ENCODE measurements at places on chromosomes 3 and 15.

DNA sequence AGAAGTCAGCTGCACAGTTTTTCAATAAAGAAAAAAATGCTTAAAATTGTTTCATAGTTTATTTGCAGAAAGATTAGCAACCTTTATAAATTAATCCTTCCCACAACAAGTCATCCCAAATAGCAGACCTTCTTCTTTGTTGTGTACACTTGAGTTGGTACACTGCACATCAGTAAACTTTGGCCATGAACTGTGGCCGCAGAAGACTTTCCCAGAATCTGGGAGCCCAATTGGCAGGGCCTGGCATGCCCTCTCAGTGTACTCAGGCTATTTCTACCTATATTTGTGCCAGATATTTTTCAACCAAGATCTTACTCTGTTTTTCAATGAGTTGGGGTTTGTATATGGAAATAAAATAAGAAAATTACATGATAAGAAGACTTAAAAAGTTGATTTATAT lies 133.1 kb downstream of the DIPK2A start:
- DNase-seq = no peak

DNA sequence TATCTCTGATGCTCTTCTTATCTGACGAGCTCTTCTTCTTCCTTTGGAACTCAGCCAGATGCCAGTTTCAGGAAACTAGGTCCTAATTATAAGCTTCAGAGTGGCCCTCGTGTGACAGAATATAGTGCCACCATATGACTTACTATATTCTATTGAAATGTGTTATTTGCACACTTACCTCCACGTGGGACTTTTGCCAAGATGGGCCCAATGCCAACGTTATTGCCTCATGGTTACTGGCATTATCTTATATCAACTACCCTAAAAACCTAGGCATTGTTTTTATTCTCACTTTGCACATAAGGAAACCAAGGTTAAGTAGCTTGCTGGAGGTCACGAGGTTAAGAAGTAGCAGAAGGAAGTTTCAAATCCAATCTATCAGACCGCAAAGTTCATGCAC lies 71.3 kb upstream of the SLCO3A1 start:
- DNase-seq = no peak

DNA sequence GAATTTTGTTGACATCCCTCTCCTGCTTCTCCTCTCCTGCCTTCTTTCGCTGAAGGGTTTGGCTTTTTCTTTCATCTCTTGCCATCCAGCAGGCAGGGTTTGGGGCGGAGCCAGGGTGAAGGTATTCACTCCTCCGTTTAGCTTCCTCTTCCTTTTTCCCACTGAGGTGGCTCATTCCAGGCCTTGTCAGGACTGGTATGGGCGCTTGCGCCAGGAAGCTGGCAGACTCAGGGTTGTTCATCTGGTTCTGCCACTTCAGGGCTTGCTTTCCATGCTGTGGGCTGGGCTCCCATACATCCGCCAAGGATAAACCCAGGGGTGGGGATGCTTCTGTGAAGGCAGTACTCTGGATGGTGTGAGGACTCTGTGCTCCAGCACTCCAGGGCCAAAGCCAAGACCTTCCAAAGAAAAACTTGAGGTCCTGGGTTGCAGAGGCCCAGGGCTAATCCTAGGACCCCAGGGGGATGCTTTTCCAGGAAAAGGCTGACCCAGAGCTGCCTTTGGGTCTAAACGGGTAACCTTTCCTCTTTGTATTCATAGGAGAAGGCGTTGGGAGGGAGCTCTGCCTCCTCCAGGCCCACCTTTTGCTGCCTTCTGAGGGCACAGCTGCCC lies 7.7 kb upstream of the AMOTL2 start:
- DNase-seq = no peak

DNA sequence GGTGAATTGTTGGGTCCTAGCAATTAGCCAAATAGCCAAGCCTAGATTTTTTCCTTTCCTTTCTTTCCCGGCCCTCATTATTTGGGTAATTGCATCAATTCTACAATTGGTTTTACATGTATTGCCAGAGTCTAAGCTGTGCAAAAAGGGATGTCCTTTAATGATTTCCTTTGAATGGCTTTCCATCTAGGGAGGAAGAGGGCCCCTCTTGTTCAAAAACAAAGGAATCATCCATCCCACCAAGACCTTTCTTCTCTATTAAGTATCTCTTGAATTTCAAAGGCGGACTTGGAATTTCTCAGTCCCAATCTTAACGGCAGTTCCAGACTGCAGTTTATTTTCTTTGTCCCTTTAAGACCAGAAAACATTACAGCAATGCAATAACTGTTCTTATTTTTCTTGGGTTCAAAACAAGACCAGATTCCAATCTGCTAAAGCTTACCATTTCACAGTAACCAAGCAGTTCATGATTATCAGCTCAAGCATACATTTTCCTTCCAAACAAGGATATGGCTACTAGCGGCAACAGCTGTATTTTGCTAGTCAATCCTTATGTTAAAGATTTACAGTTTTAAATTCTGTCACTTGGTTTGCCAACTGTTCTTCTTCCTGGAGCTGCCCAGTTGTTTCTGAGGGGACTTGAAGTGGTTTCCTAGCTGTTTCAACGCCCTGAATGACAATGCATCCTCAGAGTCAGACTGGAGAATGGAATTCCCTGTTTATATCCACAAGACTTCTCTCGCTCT lies 91.4 kb upstream of the LRIG1 start:
- no peak for DNase-seq

DNA sequence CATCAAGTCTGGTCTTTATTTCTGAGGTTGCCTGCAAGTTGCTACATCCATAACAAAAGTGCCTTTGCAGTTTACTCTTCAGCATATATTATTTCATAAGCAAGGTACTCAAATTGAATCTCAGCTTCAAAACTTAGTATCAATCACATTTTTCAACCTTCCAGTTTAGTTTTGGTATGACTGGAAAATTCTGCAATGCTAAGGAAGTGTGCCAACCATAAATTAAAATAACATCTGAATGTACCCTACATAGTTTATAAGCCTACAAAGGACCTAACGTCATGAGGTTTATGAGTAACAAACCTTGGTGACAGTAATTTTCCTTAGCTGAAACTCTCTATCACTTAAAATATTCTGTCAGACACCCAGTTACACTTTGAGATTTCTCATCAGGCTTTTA lies 62.8 kb downstream of the THBS1 start:
- DNase-seq = no peak

GRCh38 chr3:24471486-24471885 lies 23.2 kb downstream of the THRB start:
- no peak for DNase-seq

GRCh38 chr3:138062626-138063025 lies 52.7 kb downstream of the CLDN18 start:
- DNase-seq = no peak

- no peak for DNase-seq
These were observed 377.0 kb downstream of the FOXP1 start for GRCh38 chr3:71206305-71207165.

DNA sequence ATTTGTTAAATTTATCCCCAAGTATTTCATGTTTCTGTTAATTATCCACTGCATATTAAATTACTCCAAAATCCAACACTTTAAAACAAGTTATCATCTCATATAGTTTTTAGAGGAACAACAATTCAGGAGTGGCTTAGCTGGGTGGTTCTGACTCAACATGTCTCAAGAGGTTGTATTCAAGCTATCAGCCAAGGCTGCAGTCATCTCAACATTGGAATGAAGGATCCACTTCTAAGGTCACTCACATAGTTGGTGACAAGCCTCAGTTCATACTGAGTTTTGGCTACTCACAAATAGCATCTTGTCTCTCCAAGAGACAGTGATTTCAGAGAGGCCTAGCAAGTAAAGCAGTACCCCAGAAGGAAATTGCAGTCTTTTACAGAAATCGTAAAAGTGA lies 134.7 kb downstream of the NR2E3 start:
- no peak for DNase-seq

DNA sequence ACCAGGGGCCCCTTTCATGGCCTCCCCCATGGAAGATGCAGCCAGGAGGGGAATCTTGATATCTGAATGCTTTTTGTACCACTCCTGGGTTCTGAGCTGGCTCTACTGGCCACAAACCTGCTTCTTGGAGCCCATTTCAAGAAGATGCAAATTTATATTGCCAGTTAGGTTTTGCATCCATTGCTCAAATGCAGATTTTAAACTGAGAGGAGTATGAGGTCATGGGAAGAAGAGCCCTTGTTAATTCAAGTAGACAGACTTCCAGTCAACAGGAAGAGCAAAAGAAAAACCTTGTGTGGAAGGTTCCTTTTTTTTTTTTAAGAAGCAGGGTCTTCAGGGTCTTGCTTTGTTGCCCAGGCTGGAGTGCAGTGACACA lies 133.5 kb downstream of the PDZRN3 start:
- no peak for DNase-seq

GRCh38 chr15:48581219-48581618 lies 64.3 kb downstream of the FBN1 start:
- peak; percentile 19 for DNase-seq

- DNase-seq = no peak
These were observed 1102.2 kb downstream of the TUSC7 start for GRCh38 chr3:117811786-117812185.

DNA sequence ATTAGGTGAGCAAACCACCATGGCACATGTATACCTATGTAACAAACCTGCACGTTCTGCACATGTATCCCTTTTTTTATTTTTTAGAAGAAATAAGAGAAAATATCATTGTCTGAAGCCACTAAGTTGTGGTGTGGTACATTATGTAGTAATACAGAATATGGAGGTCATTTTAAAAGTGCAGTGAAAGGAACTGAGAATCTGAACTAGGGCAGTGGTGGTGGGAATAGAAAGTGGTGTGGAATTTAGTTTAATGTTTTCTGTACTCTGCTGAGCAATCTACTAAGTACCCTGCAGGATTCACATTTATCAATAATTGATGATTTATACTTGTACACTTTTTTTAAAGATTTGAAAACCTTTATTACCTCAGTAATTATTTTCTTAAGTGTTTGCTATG lies 283.5 kb downstream of the CHL1 start:
- DNase-seq = no peak

DNA sequence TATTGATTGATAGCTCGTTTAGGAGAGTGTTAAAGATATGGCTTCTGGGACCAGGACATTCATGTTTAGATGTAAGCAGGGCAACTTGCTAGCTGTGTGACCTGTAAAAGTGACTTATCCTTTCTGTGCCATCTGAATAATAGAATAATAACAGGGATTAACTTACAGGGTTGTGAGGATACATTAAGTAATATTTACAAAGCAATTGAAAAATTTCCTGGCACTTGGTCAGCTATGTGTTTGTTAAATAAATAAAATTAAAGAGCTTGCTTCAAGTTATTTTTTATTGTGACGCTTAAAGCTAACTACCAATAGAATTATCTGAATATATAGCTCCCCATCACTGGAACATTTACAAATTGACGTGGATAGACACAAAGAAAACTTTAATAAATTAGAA lies 287.9 kb upstream of the CDIN1 start:
- DNase-seq = no peak

GRCh38 chr3:110684466-110684865 lies 387.1 kb upstream of the NECTIN3 start:
- DNase-seq = no peak

DNA sequence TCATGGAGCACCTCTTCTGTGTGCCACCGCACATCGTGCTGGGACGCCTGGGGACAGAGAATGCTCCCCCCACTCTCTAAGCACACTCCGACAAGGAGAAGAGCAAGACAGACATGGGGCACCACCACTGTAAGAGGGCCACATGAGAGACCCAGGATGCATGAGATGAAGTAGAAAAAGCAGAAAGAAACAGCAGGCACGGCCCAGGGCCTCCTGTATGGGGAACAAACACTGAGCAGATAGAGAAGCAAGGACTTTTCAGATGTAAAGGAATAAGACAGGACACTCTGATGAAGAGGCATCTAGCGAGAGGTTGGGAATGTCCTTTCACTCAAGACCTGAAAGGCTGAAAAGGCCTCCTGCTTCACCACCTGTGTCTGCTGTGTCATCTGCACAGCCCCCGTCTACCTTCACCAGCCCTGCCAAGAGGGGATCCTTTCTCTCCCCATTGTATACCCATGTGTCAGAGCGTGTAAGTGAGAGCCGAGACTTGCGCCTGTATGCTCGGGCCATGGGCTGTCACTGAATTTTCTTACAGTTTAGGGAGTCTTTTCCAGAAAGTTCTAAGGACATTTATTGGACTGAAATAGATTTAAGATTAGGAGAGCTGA lies 125.6 kb downstream of the LRRK1 start:
- peak; percentile 0 for DNase-seq

DNA sequence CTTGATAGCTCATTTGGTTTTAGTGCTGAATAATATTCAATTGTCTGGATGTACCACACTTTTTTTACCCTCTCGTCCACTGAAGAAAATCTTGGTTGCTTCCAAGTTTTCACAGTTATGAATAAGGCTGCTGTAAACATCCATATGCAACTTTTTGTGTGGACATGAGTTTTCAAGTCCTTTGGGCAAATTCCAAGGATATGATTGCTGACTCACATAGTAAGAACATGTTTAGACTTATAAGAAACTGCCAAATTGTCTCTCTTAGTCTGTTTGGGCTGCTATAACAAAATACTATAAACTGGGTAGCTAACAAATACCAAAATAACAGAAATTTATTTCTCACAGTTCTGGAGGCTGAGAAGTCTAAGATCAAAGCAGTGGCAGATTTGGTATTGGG lies 59.5 kb upstream of the TNFSF10 start:
- no peak for DNase-seq

DNA sequence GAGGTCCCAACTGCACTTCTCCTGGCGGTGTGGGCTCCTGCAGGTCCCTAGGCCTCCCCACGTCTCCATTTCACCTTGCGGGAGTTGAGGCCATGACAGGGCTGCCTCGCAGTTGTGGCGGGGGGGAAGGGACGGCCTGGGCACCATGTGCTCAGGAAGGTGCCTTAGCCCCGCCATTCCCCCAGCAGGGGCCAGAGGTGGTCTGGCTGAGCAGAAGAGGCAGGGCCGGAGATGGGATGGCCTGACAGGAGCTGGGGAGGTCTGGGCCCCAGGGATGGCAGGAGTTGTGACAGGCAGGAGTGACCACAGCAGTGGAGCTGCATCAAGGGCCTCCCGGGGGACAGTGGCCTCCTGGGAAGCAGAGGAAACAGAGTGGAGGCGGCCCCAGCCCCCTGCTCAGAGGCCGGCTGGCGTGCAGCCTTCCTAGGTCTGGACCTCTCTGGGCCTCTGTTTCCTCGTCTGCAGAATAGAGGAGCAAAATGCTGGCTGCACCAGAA lies 18.7 kb upstream of the KLF15 start:
- DNase-seq = no peak

DNA sequence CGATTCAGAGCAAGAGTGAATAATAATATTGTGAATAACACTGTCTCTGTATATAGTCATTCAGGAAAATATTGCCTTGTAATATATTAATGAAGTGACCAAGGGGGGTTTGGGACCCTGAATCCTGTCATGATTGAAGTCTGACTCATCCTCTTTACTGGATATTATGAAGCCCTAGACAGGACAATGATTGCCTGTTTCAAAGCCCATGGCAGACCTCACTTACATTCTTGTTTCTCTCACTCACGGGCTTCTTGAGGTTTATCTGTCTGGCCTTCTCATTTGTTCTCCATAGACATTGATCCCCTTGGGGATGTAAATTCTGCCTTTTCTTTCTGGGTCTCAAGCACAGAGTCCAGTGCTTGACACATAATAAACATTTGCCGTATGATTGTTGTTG lies 449.3 kb upstream of the THRB start:
- DNase-seq = no peak

- no peak for DNase-seq
These were observed 21.4 kb upstream of the NR2E3 start for GRCh38 chr15:71788646-71789579.

Measured in WERI-Rb-1 (cell line).